ENCODE measurements at places on chromosomes 2 and 18.

- no peak for DNase-seq
Measured at GRCh38 chr18:61761875-61762274, 130.9 kb downstream of the RNF152 start.

DNA sequence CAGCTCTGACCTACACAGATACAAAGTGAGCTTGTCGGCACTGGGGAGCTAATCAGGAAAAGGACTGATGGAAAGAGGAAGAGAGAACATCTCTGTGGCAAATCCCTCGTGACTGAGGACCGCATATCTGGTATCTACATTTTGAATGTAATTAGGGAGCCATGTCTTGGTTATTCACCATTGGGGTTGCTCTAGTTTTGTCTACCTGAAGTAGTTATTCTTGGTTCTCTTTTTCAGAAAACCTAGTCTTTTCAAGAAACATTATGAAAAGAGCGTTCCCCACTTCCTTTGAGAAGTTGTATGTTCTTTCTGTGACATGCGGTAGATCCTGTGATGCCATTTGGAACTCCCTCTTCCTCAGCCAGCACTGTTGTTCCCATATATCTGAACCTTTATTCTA is 104.4 kb downstream of the DOCK10 start:
- DNase-seq: no peak

- no peak for DNase-seq
Measured at GRCh38 chr2:67880291-67880761, 182.5 kb downstream of the C1D start.

DNA sequence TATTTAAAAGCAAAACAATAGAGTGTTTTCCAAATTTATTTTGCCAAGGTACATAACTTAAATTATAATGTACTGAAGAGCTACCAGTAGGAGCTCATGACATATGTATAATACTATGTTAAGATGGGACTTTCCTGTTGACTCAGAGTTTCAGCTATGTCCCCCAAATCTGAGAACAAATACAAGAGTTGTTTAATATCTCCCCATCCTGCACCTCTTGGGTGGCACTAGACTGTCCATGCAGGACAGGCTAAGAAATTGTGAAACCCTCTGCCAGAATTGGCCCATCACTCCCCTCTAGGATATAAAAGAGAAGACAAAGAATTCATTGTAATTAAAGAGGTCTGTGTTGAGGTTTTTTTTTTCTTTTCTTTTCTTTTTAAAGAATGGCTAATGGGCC is 21.7 kb upstream of the CTAGE1 start:
- no peak for DNase-seq

GRCh38 chr2:42361728-42362283 is 789 bp upstream of the COX7A2L start:
- DNase-seq: no peak

DNA sequence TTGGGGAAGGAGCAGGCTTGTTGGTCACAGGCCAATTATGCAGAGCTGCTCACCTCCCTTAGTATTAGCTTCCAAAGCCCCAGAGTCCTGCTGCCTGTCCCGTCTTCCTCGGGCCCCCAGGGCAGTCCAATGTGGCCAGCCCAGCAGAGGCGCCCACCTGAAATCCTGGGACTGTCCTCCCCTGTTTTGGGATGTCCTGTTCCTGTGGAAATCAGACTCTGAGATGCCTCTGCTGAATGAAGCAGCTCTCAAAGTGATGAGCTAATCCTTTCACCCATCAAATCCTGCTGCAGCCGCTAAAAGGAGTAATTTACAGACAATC is 105.3 kb downstream of the CABLES1 start:
- no peak for DNase-seq

GRCh38 chr2:111116843-111117597 is 3.7 kb upstream of the BCL2L11 start:
- peak; percentile 88 for DNase-seq

GRCh38 chr2:105791229-105791628 is 46.5 kb downstream of the NCK2 start:
- DNase-seq: no peak

DNA sequence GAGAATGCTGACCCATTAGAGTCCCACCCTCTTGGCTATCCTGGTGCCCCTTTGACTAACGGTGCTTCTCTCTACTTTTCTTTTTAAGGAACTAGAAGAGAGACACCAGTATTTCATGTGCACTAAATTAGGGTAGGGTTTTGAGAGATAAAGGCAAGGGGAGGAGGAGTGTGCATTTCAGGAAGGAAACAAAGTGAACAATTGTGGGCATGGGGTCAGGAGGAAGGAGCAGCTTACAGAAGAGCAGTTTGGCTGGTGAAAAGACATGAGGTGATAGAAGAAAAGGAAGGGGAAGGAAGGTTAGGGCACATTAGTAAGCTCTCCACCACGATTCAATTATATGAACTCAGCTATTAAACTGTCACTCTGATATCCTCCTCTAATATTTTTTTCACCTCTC is 105.8 kb upstream of the CTAGE1 start:
- no peak for DNase-seq

DNA sequence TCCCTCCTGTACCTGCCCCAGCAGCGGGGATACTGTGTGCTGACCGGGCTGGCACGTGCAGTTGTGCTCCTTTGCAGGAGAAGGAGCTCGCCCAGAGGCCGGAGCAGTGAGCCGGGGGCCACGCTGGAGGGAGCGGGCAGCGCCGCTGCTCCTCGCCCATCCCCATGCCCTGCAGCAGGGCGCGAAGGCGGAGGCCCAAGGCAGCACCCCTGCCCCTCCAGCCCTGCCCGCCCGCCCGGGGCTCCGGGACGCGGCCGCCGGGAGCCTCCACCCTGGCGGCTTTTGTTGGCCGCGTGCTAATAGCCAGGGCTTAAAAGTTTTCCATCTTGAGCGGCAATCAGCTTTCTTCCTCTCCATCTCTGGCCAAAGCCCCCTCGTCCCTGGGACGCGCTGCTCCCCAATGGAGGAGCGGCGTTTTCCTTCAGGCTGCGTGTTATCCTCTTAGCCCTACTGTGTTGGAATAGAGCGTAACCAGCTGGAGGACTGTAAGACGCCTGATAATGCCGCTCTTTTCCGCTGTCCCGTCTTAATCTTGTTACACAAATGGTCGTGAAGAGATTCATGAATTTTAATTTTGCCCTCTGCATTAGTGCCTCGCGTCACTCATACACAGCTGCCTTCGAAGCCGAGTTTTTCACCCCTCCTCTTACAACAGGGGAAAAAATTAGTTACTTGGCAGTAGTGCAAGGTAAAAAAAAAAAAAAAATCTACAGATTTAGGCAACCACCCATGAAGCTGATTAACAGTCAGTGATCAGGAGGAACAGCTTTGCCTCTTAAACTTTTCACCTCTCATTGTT is 172.9 kb upstream of the SIX3 start:
- DNase-seq: no peak

All from NCI-H146 (cell line).